H9 (cell line): ENCODE measurements at places on chromosomes 4 and X. TPM values are rescaled to one million over a fixed set of nuclear protein-coding genes. Genes with fewer than 3 reads are reported as not detected.

DNA sequence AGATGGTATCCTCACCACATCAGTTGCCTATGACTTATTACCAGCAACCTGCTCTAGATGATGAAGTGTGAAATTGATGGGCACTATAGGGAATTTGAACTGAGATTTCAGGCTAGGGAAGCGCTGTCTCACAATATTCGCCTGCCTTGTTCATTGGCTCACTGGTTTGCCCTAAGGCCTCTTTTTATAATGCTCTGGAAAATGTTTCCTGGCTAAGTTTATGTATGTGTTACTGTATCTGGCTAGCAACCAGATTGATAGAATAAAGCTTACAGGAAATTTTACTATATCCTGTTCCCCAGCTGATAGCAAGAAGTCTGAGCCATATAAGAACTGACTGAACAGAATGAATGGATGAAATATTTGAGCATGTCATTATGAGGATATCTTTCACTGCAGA is 71.6 kb downstream of the GSTCD start:
- no peak overlapping the region for H3K4me3 ChIP-seq
- no peaks in the 10 kb centered on the region for H3K27me3 ChIP-seq
- H3K4me1 ChIP-seq = no peaks in the 10 kb centered on the region
- no peaks in the 10 kb centered on the region for H3K36me3 ChIP-seq
- DNase-seq = no peak

The DUSP9 gene
- total RNA-seq = 2.3 and 2.4 TPM in 2 replicates

GRCh38 chr4:118775405-118775804 is 60.5 kb downstream of the SEC24D start:
- peaks cover 3% of the 10 kb centered on the region; the same call in 1 of the 2 replicates for H3K4me1 ChIP-seq
- H3K36me3 ChIP-seq = peaks cover 22% of the 10 kb centered on the region
- H3K27ac ChIP-seq = no peak overlapping the region

DNA sequence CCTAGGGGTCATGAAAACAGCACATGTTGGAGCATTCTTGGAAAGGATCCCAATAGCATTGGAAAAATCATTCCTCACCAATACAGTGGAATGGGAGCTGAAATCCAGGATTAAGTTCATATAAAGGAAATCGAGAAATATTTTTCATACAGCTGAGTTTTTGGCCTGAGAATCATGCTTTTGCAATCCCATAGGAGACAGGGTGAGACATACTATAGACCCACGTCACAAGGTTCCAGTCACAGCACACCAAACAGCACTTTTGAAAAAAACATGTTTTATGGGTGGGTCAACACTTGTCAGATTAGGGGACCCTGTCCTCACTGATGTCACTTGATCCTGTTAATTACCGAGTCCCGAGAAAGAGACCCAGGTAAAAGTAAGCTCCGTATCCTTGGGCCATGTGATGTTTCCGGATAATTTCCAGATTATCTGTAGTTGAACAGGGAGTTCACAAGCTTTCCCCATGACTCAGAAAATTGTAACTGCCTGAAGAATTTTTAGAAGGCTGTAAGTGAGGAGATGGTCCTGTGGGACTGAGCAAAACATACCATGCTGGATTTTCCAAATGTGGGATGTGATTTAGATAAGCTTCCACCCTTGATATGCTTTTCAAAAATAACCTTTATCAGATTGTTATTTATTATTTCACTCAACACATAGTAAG is 80.9 kb upstream of the TLR3 start:
- H3K27me3 ChIP-seq = no peaks in the 10 kb centered on the region
- no peaks in the 10 kb centered on the region for H3K36me3 ChIP-seq
- no peak overlapping the region for H3K4me3 ChIP-seq
- no peak overlapping the region for H3K27ac ChIP-seq

GRCh38 chr4:1105067-1105466 is 8.3 kb downstream of the RNF212 start:
- H3K4me1 ChIP-seq = no peaks in the 10 kb centered on the region
- H3K27ac ChIP-seq = no peak overlapping the region
- no peaks in the 10 kb centered on the region for H3K36me3 ChIP-seq
- no peak overlapping the region for H3K4me3 ChIP-seq
- DNase-seq = no peak

The SMARCA1 gene
- 101 and 105 TPM in 2 replicates for total RNA-seq

DNA sequence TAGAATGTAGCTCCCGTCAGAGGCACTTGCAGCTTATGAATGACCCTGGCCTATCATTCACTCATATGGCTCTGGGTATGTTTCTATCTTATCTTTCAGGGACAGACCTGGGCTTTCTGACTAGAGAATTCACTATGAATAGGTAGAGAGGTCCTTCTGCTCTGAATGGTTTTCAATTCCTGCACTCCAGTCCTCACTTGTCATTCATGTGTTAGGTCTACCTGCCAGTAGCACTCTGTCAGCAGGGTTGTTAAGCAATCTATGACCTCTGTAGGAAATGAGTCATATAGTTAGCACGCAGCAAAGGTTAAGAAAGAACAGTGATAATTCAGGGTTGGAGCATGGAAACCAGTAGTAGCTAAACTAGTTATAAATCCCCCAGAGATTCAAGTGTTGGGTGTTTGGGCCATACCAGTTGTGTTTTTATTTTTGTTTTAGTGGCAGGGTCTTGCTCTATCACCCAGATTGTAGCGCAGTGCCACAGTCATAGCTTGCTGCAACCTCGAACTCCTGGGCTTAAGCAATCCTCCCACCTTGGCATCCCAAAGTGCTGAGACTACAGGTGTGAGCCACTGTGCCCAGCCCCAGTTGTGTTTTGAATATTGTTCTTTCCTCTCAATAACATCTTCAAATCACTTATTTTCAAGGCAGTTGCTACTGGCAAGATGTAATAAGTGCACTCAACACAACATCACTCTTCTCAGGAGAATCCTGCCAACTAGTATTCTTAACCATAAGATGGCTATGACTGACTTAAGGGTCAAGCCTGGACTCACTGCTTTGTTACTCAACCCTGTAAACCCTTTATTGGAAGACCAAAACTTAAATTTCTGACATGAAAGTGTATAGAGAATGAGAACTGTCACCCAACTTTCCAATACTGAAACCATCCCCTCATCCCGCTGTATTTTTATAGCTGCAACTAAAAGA is 25.1 kb downstream of the ARL13A start:
- no peaks in the 10 kb centered on the region for H3K4me1 ChIP-seq
- H3K4me3 ChIP-seq = no peak overlapping the region
- H3K36me3 ChIP-seq = no peaks in the 10 kb centered on the region
- H3K27ac ChIP-seq = no peak overlapping the region

The KIF4A gene
- total RNA-seq = 41.4 and 41.8 TPM in 2 replicates

The CENPVL3 gene
- 3.3 and 4.4 TPM in 2 replicates for total RNA-seq

GRCh38 chr4:101527188-101527587 is 179.9 kb upstream of the PPP3CA start:
- H3K36me3 ChIP-seq = no peaks in the 10 kb centered on the region
- H3K27me3 ChIP-seq = no peaks in the 10 kb centered on the region
- no peak overlapping the region for H3K4me3 ChIP-seq
- H3K4me1 ChIP-seq = no peaks in the 10 kb centered on the region

GRCh38 chr4:189804894-189805293 is 135.8 kb upstream of the FRG1 start:
- H3K27me3 ChIP-seq = no peaks in the 10 kb centered on the region
- H3K36me3 ChIP-seq = peaks cover 17% of the 10 kb centered on the region
- H3K4me3 ChIP-seq = no peak overlapping the region

The LINC00632 gene
- 42.2 and 46.3 TPM in 2 replicates for total RNA-seq
